ENCODE measurements at places on chromosomes 7 and 10. TPM values are rescaled to one million over a fixed set of nuclear protein-coding genes. Genes with fewer than 3 reads are reported as not detected.

Gene DMBT1
- total RNA-seq = 2.5 TPM

Gene TRUB1
- 28.5 TPM for total RNA-seq

Gene OR2A12
- total RNA-seq = not detected

Gene IDE
- total RNA-seq = 34.3 TPM

Gene AQP1
- 35.3 TPM for total RNA-seq

Gene OR6B1
- not detected for total RNA-seq

Gene TAC1
- 8.1 TPM for total RNA-seq

Gene OAT
- total RNA-seq = 154 TPM

Gene STYXL1
- 22.5 TPM for total RNA-seq

Gene CHAT
- not detected for total RNA-seq
